Fibroblast of lung (primary cell): ENCODE measurements at places on chromosomes 13 and 19. TPM values are rescaled to one million over a fixed set of nuclear protein-coding genes. Genes with fewer than 3 reads are reported as not detected.
A peak's percentile ranks its signal among the peaks of the same experiment; 100 is the strongest.

DNA sequence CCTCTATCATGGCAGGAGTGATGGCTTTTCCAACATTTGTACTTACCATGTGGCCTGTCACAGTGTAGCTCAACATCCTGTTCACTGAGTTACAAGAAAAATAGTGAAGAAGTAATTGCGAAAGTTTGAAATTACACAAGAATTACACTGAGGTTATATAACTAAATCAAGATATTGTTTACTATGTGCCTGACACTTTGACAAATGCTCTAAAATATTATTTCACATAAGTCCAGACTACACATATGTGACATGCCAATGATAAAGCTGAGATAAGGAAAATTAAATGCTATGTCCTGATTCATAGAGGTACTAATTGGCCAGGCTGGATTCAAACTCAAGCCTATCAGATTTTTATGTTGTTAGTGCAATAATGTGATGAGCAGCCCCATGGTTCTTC, 451.7 kb downstream of the PCDH9 start:
- H3K4me3 ChIP-seq = no peak overlapping the region
- no peaks in the 10 kb centered on the region for H3K4me1 ChIP-seq
- H3K36me3 ChIP-seq = no peaks in the 10 kb centered on the region
- H3K27me3 ChIP-seq = no peaks in the 10 kb centered on the region

DNA sequence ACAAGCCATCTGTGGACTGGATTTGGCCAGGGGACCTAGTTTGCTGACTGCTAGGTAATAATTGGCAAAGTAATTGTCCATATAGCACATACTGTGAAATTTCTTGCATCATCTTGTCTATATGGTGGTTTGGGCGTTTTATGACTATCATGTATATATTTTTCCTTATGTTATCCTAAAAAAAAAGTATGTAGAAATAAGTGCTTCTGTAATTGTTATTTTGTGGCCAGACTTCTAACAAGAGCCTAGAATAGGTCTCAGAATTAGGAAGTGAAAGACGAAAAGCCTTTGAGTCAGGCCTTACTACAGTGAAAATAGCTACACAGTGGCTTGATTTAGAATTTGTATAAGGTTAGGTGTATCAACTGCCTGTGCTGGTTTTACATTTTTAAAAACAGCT, 4.2 kb downstream of the FNDC3A start:
- H3K4me1 ChIP-seq = peaks cover 2% of the 10 kb centered on the region
- no peaks in the 10 kb centered on the region for H3K36me3 ChIP-seq
- no peak overlapping the region for H3K27ac ChIP-seq
- no peaks in the 10 kb centered on the region for H3K27me3 ChIP-seq
- DNase-seq = no peak
- H3K4me3 ChIP-seq = peak overlapping the region; percentile 92

DNA sequence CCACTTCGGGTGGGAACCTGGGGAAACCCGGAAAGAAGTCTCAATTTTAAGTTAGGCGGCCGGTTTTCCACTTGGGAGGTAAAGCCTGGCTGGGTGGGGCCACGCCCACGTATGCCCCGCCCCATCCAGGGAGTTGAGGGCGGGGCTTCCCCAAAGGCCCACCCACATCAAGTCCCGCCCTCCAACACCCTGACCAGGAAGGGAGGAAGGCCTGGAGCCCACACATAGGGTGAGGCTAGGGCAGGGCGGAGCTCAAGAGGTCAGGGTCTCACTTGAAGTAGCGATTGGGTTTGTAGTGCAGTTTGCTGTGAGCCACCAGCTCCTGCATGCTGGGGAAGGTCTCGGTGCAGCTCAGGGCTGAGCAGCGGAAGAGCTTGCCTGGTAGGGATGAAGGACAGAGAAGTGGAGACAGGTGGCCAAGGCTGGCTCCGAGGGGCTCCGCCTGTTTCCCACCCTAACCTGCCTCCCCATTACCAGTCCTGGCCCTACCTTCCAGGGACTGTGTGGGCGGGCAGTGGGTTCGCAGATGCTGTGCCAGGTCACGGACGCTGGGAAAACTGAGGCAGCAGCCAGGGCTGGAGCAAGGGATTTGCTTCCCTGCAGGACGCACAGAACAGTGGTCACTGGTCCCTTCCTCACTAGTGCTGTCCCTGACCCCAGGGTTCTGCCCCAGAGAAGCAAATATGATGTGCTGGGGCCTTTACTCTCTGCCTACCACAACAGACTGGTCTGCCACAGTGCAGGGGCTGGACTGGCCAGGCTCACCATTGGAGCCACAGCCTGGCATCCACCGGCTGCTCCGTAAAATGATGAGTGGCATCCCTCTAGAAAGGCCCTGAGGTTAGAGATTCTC, 1.6 kb downstream of the ZNF414 start:
- DNase-seq = no peak
- no peaks in the 10 kb centered on the region for H3K27me3 ChIP-seq
- H3K36me3 ChIP-seq = peaks cover 4% of the 10 kb centered on the region
- H3K4me1 ChIP-seq = peaks cover 8% of the 10 kb centered on the region
- H3K4me3 ChIP-seq = no peak overlapping the region

DNA sequence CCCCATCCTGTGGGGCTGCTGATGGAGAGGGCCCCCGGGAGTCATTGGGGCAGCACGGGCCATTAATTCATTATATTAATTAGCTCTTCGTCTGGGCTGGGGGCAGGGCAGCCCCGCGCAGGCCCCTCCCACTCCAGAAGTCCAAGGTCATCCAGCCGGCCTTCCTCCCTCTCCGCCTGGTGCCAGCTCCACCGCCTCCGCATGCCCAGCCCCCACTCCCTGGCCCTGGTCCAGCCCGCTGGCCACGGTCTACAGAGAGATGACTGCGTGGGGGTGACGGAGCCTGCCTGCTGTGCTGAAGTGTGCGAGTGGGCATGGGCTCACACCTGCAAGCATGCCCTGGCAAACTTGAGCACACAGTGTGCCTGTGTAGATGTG, 8.8 kb downstream of the IGLON5 start:
- no peak overlapping the region for H3K27ac ChIP-seq
- DNase-seq = no peak
- H3K4me3 ChIP-seq = no peak overlapping the region
- no peaks in the 10 kb centered on the region for H3K36me3 ChIP-seq

GRCh38 chr13:31949486-31949885, 82.1 kb upstream of the FRY start:
- H3K27ac ChIP-seq = no peak overlapping the region
- H3K4me3 ChIP-seq = no peak overlapping the region
- no peak for DNase-seq

GRCh38 chr13:114177245-114178010, 1.6 kb upstream of the CFAP97D2 start:
- H3K4me1 ChIP-seq = peaks cover 2% of the 10 kb centered on the region
- no peak overlapping the region for H3K4me3 ChIP-seq
- H3K27me3 ChIP-seq = peaks cover 15% of the 10 kb centered on the region
- no peak overlapping the region for H3K27ac ChIP-seq
- no peaks in the 10 kb centered on the region for H3K36me3 ChIP-seq

DNA sequence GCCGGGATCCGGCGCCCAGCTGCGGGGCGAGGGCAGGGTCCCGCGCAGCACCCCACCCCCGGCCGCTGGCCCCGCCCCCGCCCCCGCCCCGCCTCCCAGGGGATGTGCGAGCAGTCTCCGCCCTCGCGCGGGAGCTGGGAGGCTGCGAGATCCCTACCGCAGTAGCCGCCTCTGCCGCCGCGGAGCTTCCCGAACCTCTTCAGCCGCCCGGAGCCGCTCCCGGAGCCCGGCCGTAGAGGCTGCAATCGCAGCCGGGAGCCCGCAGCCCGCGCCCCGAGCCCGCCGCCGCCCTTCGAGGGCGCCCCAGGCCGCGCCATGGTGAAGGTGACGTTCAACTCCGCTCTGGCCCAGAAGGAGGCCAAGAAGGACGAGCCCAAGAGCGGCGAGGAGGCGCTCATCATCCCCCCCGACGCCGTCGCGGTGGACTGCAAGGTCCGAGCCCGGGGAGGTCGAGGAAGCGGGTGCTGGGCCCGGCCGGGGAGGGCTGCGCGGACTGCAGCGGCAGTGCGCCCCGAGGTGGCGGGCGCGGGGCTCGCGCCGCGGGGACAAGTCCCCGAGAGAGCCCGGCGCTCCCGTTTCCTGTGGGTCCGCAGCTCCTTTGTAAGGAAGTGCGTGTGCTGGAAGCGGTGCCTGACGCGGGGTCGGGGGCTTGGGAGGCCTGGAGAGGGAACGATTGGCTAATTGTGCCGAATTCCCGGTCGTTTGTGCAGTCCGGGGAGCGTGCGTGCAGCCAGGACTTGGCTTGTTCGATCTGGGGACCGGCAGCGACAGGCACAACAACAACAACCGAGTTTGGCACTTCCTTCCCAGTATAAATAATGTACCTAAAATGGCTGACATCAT, at the start of gene ITM2B:
ITM2B (plus strand) TSS at position 161 of the 843 bp plus-strand sequence; CDS start at position 316, 155 bp downstream.
- H3K4me1 ChIP-seq = peaks cover 3% of the 10 kb centered on the region
- no peaks in the 10 kb centered on the region for H3K27me3 ChIP-seq
- peak within 1 kb of the TSS; percentile 97 for H3K4me3 ChIP-seq
- DNase-seq = peak; percentile 72

DNA sequence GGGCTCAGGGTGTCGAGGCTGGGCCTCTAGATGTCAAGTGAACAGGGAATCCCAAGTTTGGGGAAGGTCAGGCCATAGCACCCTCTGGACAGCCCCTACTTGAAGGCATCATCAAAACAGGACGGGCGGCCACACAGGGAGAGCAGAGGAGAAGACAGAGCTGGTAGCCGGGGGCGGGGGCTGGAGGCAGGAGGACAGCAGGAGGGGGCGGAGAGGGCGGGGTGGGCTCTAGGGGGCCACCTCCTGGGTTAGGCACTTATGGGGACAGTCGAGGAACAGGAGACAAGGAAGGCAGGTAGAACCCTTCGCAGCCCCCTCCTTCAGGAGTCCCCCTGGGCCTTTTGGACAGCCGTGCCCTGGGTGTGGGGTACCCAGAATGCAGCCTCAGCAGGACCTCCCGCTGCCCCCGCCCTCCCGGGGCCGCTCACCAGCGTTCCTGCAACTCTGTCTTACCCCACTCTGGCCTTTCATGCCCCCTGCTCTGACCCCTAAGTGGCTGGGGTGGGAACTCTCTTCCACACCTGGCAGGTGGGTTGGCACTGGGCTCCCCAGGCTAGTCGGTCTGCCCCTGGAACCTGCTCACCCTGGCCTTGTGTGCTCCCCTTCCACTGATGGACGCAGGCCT, 5.8 kb downstream of the SSBP4 start:
- H3K27me3 ChIP-seq = no peaks in the 10 kb centered on the region
- DNase-seq = no peak
- H3K4me3 ChIP-seq = no peak overlapping the region

DNA sequence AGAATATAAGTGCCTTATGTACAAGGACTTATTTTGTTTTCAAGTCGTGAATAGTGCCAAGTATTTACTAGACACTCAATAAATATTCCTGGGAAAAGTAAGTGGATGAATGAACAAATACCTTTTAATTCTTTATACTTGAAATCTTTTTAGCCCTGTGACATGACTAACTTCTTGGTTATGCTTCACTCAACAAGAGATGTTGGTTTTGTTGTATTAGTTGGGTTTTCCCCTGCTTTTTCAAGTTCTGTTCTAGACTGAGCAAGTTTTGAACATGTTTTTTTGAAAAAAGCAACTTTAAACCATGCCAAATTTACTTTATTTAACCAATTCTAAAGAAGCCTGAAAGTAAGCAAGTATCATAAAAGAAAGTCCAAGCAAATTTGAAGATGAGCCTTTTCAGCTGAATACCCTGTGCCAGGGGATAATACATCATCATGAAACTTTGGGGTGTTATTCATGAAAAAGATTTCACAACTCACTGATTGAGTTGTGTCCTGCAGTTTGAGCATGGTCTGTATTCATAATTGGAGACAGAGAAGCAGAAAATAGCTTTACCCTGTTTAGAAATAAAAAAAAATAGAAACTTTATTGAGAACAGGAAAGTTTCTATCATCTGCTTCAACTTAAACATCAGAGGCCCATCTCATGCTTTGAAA, 11.1 kb downstream of the LMO7 start:
- H3K4me3 ChIP-seq = no peak overlapping the region
- H3K27me3 ChIP-seq = no peaks in the 10 kb centered on the region
- peaks cover 5% of the 10 kb centered on the region for H3K4me1 ChIP-seq
- no peak overlapping the region for H3K27ac ChIP-seq
- DNase-seq = no peak

DNA sequence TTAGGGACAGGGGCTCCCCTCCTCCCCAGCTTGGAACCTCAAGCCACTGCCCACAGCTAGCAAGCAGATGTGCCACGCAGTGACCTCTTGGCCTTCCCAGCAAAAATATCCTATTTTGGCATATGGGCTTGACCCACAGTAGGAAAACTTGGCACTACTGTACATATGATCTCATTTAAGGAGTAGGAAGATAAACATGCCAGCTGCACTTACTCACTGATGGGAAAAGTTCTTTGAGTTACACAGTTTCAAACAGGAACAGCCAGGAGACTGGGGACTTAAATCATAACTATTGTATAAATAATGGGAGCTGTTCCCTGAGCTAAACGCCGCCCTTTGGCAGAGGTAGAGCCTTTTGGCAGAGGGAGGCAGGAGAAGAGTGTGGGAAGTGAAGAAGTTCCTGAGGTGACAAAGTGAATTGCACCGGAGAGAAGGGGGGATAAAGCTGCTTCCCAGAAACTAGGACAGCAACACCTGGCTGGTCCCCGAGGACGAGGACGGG, 6.1 kb downstream of the SACS start:
- H3K4me3 ChIP-seq = no peak overlapping the region
- DNase-seq = peak; percentile 97
- no peaks in the 10 kb centered on the region for H3K36me3 ChIP-seq
- H3K27me3 ChIP-seq = no peaks in the 10 kb centered on the region

GRCh38 chr13:76707360-76707759, 178.8 kb downstream of the KCTD12 start:
- H3K4me3 ChIP-seq = no peak overlapping the region
- H3K36me3 ChIP-seq = no peaks in the 10 kb centered on the region
- H3K27me3 ChIP-seq = no peaks in the 10 kb centered on the region
- DNase-seq = peak; percentile 66
- H3K27ac ChIP-seq = no peak overlapping the region

KLF1 gene
- polyA plus RNA-seq = not detected in 2 replicates

ATP7B gene
- polyA plus RNA-seq = 1.0 and 1.7 TPM in 2 replicates

ZNF253 gene
- polyA plus RNA-seq = 3.2 and 3.4 TPM in 2 replicates

AZU1 gene
- not detected in 2 replicates for polyA plus RNA-seq

NLRP5 gene
- polyA plus RNA-seq = not detected in 2 replicates

RFXAP gene
- polyA plus RNA-seq = 4.2 and 4.6 TPM in 2 replicates

COL5A3 gene
- 0.56 and 33.7 TPM in 2 replicates for polyA plus RNA-seq
